ENCODE measurements at places on chromosomes 11 and 22.

GRCh38 chr22:44057401-44057987, 33.4 kb downstream of the PARVB start:
- DNase-seq, result no peak

DNA sequence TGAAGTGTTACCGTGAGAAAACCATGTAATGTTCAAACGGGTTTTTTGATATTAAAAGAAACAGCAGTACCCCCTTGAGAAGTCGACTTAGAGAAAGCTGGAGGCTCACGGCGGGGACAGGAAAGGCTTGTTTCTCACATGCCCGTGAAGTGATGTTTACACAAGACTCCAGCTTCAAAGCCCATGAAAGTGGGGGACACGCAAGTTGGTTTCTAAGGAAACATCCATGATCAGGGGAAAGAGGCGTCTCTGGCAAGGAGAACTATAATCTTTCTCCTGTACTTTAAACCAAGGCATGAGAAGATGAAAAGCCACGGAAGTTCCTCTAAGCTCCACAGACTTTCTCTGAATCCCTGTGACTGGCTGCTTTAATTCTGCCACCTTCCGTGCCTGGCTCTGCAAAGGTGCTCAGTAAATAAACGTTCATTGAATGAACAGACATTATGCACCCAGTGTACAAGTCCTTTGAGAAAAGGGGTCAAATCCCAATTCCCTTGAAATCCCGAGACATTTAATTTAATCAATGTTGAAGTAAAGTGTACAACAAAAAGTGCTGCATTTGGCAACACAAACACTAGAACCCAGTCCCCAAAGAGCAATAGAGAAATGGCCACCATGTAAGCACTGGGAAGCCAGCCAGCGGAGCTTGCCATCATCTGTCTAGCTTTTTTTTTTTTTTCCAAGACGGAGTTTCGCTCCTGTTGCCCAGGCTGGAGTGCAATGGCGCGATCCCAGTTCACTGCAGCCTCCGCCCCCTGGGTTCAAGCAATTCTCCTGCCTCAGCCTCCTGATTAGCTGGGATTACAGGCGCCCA, 58.7 kb downstream of the AHNAK start:
- DNase-seq, result no peak

DNA sequence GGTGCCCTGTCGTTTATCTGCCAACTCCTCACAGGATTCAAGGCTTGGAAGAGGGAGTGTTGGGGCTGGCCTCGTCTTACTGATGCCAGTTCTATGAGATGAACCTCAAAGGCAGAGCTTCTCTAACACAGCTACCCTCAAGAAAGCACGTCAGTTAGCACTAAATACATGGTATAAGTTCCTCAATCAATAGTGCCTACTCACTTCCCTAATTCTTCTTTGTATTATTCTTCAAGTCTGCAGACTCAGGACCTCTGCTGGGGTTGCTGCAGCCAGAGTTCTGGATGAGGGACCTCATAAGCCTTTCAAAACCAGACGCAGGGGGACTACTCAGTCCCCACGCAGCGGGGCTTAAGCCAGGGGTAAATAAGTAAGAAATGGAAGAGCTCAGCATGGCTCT, 118.3 kb downstream of the VPREB1 start:
- DNase-seq, result peak; percentile 15

- DNase-seq, result no peak
Observed at GRCh38 chr11:74283580-74284180, 27.8 kb downstream of the P4HA3 start.

DNA sequence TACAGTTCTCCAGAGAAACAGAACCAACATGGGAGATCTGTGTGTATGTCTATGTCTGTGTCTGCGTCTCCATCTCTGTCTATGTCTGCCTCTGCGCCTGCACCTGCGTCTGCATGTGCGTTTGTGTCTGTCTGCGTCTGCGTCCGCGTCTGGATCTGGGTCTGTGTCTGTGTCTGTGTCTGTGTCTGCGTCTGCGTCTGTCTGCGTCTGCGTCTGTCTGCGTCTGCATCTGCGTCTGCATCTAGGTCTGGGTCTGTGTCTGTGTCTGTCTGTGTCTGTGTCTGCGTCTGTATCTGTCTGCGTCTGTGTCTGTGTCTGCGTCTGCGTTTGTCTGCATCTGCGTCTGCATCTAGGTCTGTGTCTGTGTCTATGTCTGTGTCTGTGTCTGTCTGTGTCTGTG, 88.4 kb upstream of the SLC22A12 start:
- DNase-seq, result no peak

GRCh38 chr22:35377735-35378134, 3.2 kb upstream of the HMOX1 start:
- peak; percentile 58 for DNase-seq

- no peak for DNase-seq
Observed at GRCh38 chr22:39297490-39298240, 21.8 kb downstream of the RPL3 start.

DNA sequence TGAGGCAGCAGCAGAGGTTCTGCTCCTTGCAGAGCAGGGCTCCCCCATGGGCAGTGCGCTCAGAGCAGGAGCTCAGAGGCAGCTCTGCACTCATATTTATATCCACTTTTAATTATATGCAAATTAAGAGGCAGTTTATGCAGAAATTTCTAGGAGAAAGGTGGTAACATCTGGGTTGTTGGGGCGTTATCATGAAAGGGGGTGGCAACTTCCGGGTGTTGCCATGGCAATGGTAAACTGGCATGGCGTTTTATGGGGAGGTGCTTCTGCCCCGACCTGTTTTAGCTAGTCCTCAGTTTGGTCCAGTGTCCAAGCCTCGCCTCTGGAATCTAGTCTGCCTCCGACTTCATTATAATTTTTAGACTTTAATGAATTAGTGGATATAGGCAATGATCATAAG, 1191.7 kb downstream of the TBC1D22A start:
- DNase-seq, result no peak

- no peak for DNase-seq
Observed at GRCh38 chr22:39233710-39234471, 10.9 kb downstream of the PDGFB start.

GRCh38 chr22:21754523-21754922, 18.9 kb upstream of the YPEL1 start:
- peak; percentile 12 for DNase-seq

GRCh38 chr11:94678236-94678635, 89.9 kb upstream of the AMOTL1 start:
- no peak for DNase-seq

DNA sequence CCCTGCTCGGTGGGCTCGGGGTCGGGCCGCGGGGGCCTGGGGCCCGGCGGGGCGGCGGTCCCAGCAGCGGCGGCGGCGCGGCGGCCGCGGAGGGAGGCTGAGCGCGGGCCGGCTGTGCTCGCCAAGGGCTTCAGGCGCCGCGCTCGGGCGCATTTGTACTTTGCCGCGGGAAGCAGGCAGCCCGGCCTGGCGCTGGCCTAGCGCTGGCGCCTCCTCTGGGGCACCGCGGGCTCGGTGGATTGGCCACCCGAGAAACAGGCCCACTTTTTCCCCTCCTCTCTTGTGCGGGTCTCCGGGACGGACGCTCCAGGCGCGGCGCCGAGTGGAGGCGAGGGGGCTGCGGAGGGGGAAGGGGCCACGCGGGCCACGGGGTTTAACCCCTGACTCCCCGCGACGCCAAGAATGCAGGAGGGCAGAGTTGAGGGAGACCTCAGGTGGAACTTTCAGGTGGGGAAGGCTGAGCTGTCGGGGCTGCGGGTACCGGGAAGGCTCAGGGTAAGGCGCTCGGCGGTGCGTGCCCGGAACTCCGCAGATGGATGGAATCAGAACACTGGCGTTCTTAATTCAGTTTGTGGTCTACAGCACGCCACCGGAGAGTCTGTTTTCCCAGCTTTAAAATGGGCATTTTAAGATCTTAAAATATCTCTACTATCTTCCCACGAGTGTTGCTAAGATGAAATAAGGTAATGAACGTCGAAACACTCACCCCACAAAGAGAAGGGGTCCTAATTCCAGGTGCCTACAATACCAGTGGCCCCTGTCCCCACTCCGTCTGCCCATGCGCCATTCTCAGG, at the start of gene CHRDL2:
TSS of gene CHRDL2 (minus strand) at position 126 of the 794 bp plus-strand sequence. CDS start 538 bp downstream, outside the sequence.
- no peak for DNase-seq

DNA sequence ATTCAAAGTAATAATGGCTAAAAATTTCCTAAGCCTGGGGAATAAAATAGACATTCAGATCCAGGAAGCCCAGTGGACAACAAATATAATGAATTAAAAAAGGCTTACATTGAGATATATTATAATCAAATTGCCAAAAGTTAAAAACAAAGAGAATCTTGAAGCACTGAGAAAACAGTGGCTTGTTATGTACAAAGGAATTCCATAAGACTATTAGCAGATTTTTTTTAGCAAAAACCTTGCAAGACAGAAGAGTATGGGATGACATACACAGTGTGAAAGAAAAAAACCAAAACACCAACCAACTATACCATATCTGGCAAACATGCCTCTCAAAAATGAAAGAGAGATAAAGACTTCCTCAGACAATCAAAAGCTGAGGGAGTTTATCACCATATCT, 20.7 kb downstream of the OR10V1 start:
- DNase-seq, result no peak

DNA sequence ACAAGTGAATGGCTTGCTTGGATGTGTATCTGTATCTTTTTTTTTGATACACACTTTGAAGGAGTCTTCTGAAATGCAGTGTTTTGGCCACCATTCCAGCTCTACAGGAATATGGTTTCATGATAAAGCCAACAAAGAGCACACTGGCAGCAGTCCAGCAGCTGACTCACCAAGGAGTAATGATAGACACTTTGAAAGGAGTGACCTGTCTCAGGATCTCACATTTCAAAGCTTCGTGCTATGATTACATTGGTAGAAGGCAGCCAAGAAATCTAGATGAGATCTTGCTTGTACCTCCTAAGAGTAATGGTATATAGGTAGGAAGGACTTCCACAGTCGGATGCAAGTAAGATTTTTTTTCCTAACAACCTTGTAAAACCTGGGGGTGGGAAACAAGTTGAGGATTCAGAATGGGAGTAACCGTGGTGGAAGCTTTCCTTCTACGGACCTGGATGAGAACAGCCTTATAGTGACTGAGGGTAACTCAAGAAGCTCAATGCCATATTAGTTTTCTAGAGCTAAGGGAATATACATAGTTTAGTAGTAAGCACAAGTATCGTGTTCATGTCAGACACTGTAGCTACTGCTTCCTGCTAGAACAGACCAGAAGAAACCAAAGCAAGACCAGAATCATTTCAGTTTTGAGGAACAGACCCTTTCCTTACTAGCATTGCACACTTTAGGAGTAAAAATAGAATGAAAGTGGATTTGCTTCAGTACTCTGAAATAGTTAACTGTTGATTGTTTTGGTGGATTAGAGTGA, 25.0 kb downstream of the MTMR3 start:
- peak; percentile 68 for DNase-seq

GRCh38 chr11:131662993-131663392, 292.6 kb downstream of the NTM start:
- no peak for DNase-seq

GRCh38 chr11:84819128-84819527, 808.0 kb downstream of the DLG2 start:
- no peak for DNase-seq

DNA sequence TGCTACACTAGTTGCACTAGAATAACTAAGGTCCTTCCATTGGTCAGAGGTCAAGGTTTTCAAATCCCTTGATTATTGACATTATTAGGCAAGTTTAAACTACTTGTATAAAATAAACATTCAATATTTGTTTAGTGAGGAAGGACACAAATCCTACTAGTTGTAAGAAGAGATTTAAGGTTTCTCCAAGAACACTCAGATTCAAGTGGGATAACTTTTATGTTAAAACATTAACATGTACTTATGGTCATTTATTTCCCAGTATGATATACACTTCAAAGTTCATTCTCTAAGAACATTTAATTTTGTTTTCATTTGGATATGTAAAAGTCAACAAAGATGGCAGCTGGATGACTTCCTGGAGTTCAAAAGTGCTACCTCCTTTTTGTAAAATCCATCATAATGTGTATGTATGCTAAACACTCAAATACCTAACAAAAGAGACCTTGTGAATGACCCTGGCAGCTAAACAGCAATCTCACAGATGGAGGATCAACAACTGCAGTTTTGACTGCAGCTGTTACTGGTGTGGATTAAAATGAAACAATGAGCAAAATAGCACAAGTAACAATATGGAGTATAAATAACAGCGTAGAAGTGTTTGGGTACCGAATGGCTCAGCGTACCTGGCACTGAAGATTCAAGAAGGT, 1.5 kb downstream of the CCDC90B start:
- no peak for DNase-seq

DNA sequence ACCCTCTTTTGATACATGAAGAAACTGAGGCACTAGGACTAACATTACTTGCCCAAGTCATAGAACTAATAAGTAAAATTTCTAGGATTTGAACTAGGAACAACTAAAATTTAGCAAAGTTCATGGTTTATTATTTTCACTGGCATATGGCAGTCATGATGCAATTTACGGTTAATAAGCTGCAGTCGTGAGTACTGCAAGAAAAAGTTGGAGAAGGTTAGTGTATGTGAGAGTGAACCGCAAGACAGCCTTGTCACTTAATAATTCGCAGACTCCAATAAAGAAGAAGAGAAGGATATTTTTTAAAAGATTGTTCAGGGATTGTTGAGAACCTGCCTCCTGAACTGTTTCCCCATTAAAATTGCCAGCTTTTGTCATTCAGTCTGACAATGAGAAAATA, 663.4 kb upstream of the TENM4 start:
- no peak for DNase-seq

GRCh38 chr11:73386016-73386415, 9.8 kb downstream of the RELT start:
- DNase-seq, result peak; percentile 59

GRCh38 chr11:127028648-127029047, 28.1 kb upstream of the KIRREL3 start:
- DNase-seq, result no peak

DNA sequence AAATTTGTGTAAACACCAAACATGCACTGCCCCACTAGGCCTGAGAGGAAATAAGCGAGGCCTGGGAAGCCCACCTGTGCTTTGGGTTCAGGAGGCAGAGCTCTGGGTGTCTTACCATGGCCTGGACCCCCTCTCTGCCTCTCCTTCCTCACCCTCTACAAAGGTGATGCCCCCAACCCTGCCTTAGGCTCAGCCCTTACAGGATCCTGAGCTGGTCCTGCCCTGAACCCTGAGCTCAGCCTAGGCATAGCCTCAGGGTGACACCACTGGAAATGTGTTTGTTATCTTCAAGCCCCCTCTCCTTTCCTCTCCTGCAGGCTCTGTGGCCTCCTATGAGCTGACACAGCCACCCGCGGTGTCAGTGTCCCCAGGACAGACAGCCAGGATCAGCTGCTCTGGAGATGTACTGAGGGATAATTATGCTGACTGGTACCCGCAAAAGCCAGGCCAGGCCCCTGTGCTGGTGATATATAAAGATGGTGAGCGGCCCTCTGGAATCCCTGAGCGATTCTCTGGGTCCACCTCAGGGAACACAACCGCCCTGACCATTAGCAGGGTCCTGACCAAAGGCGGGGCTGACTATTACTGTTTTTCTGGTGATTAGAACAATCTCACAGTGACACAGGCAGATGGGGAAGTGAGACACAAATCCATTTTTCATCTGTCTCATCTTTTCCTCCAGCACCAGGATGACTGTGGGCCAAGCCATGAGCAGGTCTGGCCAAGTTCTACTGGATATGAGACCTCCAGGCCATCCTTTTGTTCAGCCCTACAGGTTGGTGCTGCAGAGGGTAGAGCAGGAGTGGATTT, 117.8 kb downstream of the GGTLC2 start:
- no peak for DNase-seq

GRCh38 chr11:22749536-22749935, 80.1 kb downstream of the SVIP start:
- DNase-seq, result no peak

GRCh38 chr22:49599691-49600455, 227.8 kb downstream of the BRD1 start:
- DNase-seq, result no peak
